ENCODE measurements at places on chromosomes 5 and 9.
A peak's percentile ranks its signal among the peaks of the same experiment; 100 is the strongest.

- no peak for DNase-seq
Measured at GRCh38 chr9:13427587-13427986, 148.1 kb upstream of the MPDZ start.

- DNase-seq = no peak
Measured at GRCh38 chr9:133277467-133277866, 2.5 kb upstream of the ABO start.

DNA sequence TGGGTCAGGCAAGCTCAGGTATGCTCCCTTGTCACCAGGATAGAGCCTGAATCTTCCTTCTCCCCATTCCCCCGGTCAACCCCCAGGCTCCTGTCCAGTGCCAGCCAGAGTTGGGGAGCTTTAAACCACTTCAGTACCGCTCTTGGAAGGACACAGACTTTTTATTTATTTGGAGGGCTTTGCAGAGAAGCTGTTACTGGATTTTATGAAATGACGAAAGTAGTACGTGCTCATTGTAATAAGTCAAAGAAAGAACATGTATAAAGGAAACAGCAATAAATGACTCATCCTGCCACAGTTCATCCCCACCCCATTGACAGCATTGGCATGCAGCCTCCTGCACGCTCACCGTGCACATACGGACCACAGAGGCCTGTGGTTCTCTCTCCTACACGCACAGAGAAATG, 230.3 kb downstream of the AUH start:
- DNase-seq = peak; percentile 9

DNA sequence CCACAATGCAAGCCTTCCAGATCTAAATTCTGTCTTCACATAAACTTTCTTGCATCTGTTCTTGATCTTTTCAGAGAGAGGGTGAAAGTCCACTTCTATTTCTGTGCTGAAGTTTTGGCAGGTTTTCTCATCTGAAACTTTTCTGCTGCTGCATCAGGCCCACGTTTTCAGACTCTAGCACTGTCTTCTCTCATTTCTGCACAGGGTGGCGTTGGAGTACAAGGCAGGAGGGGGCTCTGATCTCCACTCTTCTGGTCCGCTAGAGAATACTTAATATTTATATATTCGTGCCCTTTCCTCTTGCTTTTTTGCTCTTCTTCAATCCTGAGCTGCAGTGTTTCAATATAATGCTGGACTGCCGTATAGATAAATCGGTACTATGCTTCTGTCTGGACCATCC, 204.0 kb upstream of the PRDM9 start:
- no peak for DNase-seq

DNA sequence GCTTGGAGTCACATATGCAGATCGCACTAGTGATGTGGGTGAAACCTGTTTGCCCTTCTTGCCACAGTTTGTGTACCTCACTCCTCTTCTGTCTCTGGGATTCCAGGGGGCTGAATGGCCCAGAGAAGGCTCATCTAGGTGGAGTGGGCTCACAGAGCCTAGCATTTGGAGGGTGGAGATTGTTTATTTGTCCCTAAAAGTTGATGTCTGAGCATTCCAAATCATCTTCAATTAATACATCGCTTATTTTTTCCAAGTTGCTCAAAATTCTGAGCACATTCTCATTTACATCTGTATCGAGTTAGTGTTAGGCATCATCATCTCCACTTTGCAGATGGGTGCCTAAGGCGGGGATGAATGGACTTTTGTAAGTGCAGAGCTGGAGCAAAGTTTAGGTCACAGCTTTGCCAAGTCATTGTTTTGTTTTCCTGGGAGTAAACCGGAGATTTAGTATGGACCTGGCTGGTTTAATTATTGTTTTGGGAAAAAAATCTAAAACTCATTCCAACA, 2.0 kb downstream of the ABL1 start:
- DNase-seq = no peak

DNA sequence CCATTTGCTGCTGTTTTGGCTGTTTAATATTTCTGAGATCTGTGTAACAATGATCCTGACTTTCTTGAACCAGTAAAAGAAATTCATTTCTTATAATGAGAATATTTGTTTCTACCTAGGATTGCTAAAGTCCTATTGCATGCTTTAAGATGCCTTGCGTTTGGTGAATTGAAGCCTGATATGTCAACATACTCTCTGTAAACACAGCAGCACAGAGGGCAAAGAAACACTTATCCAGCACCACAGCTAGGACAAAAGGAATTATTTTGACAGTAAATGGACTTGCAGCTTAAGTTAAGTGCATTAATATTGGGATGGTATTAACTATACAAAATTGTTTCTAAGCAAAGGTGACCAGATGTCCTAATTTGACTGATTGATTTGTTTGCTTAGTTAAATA, 2031.2 kb upstream of the CDH6 start:
- DNase-seq = no peak

DNA sequence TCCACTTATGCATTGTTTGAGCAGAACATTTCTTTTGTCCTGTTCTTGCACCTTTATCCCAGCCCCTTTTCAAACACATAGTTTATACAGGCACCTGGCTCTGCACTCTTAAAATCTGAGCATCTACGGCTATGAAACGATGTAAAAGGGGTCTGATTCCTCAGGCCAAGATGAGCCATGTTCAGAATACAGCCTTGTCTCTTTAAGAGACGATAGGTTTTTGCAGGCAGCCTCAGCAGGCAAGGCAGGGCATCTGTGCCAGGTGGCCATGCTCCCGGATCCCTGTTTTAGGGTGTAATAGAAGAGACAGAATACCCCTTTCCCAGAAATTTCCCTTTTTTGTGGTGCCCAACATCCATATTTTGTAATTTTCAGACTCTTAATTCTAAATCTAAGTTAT, 89.1 kb upstream of the NFIB start:
- DNase-seq = no peak

DNA sequence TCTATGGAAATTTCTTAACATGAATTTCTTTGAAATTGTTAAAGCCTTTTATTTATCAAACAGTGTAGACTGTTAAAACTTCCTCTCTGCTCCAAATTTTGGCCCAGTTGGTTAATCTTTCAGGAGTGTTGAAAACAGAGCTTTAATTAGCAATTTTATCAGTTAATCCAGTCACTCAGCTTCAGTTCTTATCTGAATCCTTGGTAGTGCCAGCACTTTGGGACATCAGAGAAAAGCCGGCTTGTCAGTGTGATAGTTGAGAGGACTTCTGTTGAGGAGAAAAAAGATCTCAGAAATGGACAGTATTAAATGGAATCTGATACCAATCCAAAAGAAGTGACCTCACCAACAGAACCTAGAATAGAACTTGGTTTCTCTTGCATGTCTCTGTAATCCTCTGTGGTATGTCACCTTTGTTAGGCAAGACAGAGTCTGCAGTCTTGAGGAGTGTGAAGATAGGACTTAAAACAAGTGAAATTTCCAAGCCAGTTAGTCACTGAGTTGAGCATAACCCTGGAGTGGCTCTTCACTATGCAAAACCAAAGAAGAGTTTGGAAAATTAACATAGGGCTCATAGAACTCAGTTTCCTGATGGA, 251.8 kb downstream of the NNT start:
- no peak for DNase-seq

DNA sequence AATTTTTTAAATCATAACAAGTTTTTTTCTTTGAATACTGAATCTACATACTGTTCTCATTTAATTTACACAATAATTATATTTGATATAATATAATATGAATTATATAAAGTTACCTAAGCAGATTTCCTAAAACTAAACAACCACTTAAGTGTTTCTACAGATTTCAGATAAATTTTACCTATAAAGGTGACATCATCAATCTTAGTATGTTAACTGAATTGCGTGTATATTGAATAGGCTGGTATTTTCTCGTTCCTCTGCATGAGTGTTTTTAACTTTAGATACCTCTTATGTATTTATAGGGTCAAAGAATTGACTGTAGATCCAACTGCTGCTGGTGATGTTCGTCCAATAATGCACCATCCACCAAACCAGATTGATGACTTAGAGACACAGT, 30.3 kb downstream of the DIMT1 start:
- DNase-seq = no peak

GRCh38 chr9:85702726-85703289, 38.9 kb downstream of the AGTPBP1 start:
- no peak for DNase-seq

DNA sequence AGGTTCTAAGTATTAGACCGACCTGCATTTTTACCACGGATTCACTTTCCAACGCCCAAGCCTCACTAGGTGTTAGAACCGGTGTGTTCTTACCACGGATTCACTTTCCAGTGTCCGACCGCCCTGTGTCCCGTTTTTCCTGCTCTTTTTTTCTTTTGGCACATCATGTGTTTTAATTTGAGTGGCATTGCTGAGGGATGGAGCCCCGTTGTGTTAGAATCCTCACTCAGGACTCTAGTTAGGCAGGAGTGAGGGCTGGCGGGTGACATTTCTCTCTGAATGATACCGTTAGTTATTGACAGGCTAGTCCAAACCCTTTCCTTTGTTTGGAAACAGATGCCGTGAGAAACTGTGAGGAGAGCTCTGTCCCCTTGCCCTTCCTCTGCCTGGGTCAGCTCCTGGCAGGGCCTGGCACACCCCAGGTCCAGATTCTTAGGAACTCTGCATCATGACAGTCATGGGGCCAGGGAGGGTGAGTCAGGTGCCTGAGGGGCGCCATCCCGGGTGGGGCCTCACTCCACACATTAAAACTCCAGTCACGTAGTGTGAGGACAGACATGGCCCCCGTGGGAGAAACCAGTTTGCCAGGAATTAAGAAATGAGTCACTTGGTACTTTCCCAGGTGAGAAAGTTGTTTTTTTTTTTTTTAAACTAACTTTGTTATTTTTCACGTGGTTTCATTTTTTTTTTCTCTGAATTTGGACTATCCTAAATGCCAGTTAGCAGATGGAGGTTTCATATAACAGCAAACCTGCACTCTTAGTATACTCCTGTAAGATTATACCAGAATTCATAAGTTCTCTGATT, 15.8 kb downstream of the EXOC3 start:
- DNase-seq = no peak

GRCh38 chr5:158155811-158156505, 297.0 kb upstream of the CLINT1 start:
- DNase-seq = no peak

GRCh38 chr5:891837-892393, 686 bp downstream of the BRD9 start:
- no peak for DNase-seq

DNA sequence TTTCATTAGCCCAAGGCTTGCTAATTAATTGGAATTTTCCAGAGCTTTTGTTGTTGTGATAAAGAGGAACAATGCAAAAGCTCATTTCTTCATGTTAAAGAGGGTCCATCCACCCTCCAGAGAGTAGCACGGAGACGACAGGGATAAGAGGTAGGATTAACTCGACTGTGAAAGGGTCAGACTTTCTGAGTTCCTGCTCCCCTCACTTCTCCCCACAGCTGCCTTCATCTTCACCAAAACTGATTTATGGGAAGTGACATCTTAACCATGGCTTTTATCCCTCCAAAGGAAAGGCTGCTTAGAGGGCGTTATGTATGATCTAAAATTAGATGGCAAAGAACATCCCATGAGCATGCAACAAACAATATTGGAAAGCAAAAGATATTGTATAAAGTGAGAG, 135.5 kb downstream of the GLIS3 start:
- DNase-seq = no peak

DNA sequence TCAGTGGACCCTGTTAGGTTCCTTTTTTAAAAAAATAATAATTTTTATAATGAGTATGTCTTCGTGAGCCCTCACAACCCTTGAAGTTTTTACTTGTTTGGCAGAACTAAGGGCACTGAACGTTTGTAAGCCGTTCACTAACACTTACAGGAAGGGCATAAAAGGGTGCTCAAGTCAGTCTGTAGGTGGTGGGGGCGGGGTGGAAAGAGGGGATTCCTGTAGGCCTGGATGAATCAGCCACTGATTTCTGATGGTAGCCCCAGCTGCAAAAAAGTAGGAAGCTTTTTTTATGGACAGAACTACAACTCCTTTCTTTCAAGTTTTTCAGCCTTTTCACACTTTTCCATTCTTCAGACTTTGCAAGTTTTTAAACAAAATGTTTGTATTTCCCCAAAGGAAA, 35.8 kb downstream of the PIK3R1 start:
- DNase-seq = peak; percentile 50

GRCh38 chr9:4798281-4799032, 5.7 kb downstream of the RCL1 start:
- no peak for DNase-seq

DNA sequence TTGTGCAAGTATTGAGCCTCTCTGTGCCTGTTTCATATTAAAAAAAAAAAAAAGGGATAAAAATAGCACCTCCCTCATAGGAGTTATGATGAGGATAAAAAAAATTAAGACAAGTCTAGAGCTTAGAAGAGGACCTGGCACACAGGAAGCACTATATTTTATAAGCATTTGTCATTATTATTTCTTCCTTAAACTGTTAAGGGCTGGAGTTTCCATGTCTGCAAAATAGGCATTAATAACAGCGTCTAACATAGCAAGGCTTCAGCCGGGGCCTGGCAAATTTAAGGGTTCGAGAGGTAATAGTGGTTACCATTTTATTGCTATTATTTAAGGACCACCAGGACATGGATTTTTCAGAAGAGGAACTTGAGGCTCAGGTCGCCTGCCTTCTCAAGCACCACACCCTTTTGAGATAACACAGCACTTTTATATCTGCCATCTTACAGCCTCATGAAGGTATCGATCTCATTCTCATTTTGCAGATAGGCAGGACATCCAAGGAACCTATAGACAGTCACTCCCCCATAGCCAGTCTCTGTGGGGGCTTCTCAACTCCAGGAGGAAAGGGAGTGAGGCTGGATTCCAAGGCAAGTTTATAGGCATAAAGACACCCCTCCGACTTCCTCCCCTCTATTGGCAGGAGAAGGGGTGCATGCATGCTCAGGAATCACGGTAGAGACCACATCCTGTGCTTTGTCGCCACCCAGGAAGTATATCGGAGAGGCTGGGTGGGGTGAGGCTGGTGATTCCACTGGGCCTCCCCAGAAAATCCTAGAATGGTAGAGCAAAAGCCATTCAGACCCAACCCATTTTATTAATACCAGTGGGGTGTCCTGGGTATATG, 2.4 kb downstream of the ANXA6 start:
- DNase-seq = peak; percentile 35

DNA sequence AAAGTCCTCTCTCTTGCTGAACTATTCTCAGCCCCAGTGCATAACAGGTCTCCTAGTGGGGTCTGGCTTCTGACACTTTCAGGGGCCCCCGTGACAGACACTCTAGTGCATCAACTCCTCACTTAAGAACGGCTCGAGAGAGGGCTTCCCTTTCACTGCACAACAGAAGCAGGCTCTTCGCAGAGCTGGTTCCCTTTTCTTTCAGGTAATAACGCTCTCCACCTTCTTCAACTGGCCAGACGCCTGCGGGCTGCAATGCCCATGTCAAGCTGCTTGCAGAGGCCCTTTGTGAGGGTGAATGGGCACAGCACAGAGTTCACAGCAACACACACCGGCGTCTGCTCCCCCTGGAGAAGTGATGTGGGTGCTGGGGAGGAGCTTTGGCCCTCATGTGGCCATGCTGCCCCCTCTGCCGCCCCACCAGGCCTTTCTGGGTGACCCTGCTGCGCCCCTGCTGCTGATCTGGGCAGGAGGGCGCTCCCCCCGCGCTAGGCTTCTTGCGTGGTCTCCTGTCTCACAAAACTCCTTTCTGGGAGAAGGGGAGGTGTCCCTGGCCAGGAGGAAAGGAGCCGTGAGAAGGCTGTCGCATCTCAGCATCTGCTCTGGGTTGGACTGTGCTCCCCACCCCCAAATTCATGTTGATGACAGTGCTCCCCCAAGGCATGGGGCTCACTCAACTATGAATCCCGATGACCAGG, 2.4 kb downstream of the MRPL36 start:
- DNase-seq = no peak

Measured in activated CD4-positive, alpha-beta T cell treated with anti-CD3 and anti-CD28 coated beads, Interleukin-2, amount 50 U/mL, for 1 hour (primary cell).